IPS DF 19.7 (cell line): ENCODE measurements at places on chromosomes 1 and 21.

- no peak for DNase-seq
Observed at GRCh38 chr1:40825435-40825788, 36.8 kb downstream of the CITED4 start.

- no peak for DNase-seq
Observed at GRCh38 chr1:235399661-235400060, 32.4 kb downstream of the TBCE start.

DNA sequence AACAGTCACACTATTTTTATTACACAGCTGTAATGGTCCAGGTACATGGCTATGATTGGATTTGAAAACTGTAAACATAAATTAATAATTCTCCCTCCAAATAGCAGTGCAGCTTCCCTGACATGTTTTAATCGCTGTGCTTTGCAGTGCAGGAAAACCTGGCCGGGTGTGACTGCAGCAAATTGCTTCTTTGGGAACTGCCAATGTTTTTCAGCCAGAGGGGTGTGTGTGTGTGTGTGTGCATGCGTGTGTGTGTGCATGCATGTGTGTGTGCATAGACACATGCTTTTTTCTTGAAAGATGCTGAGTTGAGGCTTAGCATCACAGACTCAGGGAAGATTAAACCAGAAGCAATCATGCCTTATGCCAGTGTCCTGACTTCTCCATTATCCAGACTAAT, 231.2 kb downstream of the PRDM2 start:
- no peak for DNase-seq

DNA sequence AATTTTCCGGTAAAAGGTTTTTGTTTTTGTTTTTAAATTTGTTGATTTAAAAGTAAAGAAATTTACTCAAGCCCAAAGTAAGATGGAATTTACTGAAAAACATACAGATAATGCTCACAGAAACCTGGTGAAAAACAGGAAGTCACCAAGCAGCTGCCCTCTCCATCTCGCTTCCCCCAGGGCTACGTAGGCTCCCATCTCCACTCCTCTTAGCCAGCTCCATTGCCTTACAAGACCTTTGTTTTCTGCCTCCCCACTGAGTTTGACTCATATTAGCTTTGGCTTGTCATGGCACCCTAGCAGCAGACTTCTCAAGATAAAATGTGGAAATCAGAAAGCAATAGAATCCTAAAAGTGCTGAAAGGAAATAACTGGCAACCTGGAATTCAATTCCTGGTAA, 57.9 kb downstream of the PHTF1 start:
- peak; percentile 33 for DNase-seq
